ENCODE measurements at places on chromosomes 2 and 18.

DNA sequence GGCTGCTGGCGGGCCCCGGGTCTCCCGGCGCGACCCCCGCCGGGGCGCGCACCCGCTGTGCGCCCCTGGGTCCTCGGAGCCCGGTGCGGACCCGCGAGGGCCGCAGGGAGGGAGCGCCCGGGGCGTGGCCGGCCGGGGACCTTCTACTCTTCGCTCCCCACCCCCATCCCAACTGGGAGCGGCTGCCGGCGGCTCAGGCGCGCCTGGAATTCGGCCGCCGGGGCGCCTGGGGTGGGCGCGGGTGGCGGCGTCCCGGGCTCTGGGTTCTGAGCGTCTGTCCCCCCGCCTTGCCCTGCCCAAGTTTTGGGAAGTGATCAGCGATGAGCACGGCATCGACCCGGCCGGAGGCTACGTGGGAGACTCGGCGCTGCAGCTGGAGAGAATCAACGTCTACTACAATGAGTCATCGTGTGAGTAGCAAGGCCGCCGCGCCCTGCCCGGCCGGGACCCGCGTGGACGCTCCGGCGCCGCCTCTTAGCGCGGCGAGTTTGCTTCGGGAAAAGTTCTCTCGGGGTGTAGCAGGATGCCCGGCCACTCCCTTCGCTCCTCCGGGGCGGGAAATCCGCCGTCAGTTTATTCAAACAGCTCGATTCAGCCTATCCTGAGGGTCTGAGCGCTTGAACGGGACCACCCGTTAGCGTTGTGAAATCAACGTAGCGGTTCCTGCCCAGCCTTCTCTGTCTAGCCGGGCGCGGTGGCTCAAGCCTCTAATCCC, 502 bp downstream of the TUBB6 start:
- no peak for DNase-seq

DNA sequence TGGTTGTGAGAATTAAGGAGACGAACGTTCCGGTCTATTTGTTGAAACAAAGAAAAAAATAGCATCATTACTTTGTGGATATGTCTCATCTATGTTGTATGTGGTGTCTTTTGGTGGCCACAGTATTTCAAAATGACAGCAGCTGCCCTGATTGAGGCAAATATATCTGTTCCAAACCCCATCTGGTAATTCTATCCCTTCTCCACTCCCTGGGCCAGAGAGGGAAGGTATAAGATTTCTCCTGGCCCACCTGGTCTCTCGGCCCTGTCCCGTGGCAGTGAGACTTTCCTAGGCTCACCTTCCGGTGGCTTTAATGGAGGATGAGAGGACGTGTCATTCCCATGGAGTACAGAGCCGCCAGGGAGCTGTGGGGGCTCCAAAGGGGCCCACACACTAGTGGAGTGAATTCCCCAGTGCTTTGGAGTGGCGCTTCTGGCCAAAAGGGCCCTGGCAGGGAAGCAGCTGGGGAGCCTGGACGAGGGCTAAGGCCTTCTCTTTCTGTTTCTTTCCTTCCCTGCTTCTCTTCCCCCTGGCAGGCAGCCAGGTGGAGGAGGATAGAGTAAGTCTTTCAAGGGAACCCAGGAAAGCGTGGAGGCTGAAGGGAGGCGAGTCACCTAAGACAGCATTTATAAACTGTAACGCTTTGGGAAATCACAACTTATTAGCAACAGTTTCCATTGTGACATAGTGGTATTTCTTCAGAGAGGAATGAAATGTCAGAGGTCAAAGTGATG, 5.6 kb downstream of the FOSL2 start:
- no peak for DNase-seq

GRCh38 chr18:76604108-76604934, 109.3 kb upstream of the ZNF516 start:
- no peak for DNase-seq

DNA sequence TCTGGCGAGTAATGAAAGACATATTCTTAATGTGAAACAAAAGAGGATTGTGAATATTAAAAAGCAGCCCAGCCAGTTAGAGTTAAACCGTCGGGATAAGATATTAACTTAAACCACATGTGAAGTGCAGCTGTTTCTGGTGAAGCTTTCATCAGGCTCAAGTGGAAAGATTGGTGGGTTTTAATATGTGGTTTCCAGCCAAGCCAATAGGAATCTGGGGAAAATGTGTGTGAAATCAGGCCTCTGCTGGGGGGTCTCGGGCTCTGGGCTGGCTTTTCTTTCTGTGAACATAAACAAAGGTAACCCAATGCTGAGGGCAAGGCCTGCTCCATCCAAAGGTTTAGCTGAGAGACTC, 279.6 kb downstream of the SLC4A3 start:
- no peak for DNase-seq

GRCh38 chr2:218605432-218605831, 2.3 kb upstream of the PLCD4 start:
- no peak for DNase-seq

GRCh38 chr18:48929941-48930713, 20.6 kb downstream of the SMAD7 start:
- DNase-seq, result no peak

DNA sequence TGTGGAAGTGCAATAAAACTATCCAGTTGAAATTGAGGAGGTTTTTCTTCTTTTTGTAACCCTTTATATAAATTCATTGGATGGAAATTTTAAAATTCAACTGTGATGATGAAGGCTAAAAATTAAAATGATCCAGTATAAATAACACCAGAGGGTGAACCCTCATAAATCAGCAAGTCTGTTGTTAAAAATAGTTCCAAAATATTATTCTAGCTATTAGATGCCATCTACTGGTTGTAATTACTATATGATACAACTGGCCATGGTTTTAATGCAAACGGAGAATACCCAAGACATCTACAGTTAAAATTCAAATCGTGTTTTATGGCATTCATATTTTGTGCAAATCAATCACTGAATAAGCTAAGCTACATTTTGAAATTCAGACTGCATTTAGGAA, 53.8 kb downstream of the TMEM200C start:
- no peak for DNase-seq

DNA sequence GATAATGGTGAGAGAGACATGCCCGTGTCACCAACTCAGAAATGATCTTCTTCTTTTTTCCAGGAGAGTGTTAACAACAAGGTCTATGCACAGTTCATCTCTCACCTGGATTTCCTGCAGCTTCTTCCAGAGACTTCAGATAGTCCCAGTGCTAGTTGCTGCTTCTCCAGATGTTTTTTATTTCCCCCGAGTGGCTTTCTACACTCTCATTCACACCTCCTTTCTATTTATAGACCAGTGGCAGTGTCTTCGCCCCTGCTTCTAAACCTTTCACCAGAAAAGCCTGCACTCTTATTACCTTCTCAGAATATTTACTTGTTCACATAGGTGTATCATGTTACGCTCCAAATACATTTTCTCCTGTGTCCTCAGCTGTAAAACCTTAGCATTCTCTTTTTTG, 558.8 kb upstream of the CHAC2 start:
- no peak for DNase-seq

DNA sequence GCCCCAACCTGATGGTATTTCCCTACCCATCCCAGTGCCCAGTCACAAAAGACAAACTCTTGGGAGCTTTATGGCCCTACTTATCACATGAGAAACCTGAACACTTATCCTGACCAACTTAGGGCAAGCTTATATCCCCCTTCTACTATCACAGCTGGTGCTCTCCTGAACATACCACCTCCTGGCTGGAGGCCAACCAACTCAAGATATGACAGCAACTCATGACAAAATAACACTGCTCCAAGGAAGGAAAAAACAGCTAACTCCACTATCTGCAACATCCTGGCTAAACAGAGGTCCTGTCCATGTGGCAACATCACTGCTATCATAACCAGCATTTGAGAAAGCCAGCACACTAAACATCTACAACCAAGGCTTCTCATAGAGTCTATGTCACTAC, 20.9 kb upstream of the CLASP1 start:
- DNase-seq, result no peak

GRCh38 chr2:164150604-164151003, 414.8 kb upstream of the FIGN start:
- no peak for DNase-seq

All from effector CD4-positive, alpha-beta T cell (primary cell).